ENCODE measurements at places on chromosomes 2 and 18.
A peak's percentile ranks its signal among the peaks of the same experiment; 100 is the strongest.

DNA sequence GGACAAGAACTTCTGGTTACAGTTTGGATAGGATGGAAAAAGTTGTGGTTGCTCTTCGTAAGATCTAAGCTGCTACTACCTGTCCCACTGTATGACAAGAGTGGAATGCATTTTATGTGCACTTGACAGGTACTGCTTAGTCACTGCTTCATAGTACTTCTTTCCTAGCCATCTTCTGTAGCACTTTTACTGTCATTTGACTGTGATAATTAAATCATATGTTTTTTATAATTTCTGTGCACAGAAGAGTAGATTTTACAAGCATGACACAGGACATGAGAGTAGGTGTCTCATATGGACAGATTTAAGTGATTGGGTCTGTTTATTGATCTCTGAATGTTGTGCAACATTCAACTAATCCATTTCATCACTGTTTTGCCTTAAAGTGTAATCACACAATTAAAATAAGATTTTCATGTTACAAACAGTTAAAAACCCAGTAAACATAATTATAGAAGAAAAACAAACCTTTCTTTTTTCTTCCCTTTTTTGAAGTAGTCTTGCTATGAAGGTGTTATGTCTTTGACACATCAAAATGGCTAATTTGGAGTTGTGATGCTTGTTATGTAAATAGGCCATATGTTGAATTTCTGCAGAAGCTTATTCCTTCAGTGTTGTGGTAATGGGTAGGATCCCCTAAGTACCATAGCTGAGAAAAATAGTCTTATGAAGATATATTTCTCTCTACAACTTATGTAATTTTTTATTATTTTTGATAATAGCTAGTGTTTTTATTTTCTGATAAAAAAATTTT lies 3.0 kb downstream of the SPATS2L start:
- no peak for DNase-seq

- peak; percentile 38 for DNase-seq
These were observed 39.9 kb upstream of the CDC42EP3 start for GRCh38 chr2:37711308-37711731.

DNA sequence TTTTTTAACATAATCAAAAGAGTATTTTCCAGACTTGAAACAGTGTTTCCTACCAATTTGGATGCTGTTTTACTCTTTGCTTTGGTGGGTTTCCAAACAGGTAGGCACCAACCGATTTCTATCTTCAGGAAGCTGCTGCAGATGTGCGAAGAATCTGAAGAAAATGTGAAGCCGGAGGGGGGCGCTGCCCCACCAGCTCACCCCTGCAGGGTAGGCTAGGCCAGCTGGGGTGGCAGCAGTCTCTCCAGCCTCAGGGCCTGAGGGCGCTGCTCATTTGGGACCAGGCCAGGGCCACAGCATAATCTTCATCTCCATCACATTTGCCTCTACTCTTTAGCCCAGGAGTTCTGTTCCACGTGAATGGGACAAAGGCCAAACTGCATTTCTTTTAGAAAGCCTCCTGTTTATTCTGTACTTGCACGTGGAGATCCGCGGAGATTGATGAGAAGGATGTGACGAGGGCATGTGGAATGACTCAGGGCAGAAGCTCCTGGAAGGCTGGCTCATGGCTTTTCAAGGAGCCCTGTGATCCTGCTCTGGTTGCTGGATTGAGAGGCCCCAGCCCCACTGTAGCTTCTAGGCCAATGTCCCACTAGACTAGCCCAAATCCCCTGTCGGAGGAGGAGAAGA lies 84.2 kb upstream of the FAM136A start:
- no peak for DNase-seq

- DNase-seq, result no peak
These were observed 117.5 kb downstream of the SPHKAP start for GRCh38 chr2:228064024-228064423.

DNA sequence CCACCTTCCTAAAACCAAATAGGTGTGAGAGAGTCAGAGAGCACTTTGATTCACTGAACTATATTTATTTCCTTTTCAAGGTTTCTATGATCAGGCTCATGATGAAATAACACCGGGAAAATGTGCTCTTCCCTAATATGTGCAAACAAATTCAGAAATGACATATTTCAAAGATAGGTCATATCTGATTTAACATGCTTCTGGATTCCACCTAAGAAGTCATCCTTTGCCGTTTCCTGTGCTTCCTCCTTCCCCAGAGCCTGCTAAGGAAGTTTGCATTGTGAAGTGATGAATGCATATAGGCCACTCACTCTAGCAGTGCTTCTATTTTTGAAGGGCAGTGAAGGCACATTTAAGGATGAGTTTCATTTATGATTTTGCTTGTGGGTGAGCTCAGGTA lies 327.6 kb downstream of the TDRD15 start:
- DNase-seq, result no peak

- no peak for DNase-seq
These were observed 223.9 kb upstream of the RGPD4 start for GRCh38 chr2:107602801-107603200.

- DNase-seq, result no peak
These were observed 114.8 kb upstream of the ALKAL2 start for GRCh38 chr2:402721-403120.

- DNase-seq, result no peak
These were observed 1.2 kb upstream of the UGT1A1 start for GRCh38 chr2:233758849-233759248.

GRCh38 chr2:209189893-209190292 lies 234.0 kb upstream of the MAP2 start:
- no peak for DNase-seq
